Epithelial cell of prostate (primary cell): ENCODE measurements at places on chromosomes 11 and 22.

- DNase-seq: no peak
These were observed 40.4 kb downstream of the PISD start for GRCh38 chr22:31621507-31622124.

- DNase-seq: no peak
These were observed 23.9 kb upstream of the TCF20 start for GRCh38 chr22:42294034-42294985.

GRCh38 chr11:3218483-3219280 lies at the start of gene MRGPRG:
TSS of gene MRGPRG (minus strand) at chr11:3218813. CDS start at chr11:3218813, 0 bp downstream.
- DNase-seq: no peak

GRCh38 chr11:61516191-61516590 lies 7.6 kb downstream of the LRRC10B start:
- no peak for DNase-seq

GRCh38 chr11:75497788-75498409 lies 27.8 kb downstream of the GDPD5 start:
- no peak for DNase-seq

DNA sequence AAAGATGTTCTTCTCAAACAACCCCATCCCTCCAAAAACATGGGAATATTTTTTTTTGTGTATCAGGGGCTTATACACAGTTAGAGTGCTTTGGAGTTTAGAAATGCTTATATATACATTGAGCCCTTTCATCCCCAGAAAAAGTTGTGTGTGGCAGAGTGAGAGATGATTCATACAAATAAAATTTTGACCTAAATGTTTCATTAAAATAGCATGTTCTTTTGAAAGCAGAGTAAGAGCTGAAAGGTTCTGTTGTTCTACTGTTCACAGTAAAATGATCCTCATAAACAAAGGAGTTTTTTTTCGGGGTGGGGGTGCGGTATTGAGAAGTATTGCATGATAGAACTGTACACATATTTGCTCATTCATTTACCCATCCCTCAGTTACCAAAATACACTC lies 512.4 kb downstream of the DLG2 start:
- no peak for DNase-seq

GRCh38 chr11:77146261-77147035 lies 18.4 kb downstream of the MYO7A start:
- DNase-seq: no peak

DNA sequence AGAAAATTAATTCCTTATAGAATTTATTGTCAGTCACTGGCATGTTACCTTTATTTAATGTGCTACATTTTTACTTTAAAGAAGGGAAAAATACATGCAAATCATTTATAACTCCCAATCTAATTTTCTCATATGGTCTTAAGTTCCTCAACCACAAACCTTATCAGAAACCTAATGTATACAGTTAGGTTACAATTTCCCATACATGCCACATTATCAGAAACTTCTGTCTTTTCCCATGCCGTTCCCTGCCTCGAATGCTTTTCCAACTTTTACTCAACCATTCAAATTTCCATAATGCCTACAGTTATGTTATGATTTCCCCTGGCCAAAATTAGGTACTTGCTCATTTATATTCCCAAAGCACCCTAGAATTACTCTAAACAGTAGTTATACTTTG lies 13.5 kb downstream of the RSF1 start:
- DNase-seq: no peak

DNA sequence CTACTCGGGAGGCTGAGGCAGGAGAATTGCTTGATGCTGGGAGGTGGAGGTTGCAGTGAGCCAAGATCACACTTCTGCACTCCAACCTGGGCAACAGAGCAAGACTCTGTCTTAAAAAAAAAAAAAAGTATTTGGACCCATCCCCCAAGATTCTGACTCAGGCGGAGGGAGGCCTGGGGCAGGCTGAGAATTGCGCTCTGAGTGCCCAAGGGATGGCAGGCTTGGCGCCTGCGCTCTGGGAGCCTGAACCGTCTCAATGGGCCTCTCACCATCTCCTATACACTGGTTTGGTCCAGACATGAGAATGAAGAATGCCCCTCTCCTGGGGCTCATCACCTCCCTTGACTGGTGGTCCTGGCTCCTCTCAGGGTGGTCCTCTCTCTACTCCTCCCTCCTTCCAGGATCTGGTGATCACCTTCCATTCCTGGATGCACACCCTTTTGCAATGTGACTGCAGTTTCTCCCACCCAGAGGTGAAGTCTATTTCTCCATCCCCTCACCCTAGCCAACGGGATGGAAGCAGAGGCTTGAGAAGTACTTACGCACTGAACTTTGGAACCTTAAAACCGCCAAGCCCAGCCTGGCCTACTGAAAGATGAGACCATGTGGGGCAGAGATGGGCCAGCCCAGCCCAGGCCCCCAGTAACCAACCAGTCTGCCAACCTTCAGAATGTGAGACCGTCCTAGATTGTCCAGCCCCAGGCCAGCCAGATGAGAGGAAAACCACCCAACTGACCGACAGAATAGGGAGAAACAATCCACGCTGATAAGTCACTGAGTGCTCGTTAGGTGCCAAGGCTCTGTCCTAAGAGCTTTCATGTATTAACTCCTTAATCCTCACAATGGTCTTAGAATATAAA lies 4.9 kb downstream of the POLR3H start:
- DNase-seq: no peak

DNA sequence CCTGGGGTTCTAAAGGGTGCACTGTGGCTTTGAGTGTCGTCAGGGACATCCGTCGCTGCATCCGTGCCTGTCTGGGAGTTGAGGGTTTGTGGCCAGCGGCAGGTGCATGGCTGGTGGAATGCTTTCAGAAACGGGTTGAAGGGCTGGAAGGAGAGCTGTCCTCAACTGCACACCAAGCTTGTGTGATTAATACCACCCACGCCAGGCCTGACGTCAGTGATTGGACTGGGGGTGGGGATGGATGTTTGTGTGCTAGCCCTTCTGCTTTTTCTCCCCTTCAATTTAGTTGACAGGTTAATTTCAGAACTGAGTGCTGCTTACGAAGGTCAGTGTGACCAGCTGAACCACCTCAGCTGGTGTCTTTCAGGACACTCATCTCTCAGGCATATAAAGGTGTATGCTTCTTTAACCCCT lies 3.2 kb upstream of the GAB2 start:
- DNase-seq: no peak

DNA sequence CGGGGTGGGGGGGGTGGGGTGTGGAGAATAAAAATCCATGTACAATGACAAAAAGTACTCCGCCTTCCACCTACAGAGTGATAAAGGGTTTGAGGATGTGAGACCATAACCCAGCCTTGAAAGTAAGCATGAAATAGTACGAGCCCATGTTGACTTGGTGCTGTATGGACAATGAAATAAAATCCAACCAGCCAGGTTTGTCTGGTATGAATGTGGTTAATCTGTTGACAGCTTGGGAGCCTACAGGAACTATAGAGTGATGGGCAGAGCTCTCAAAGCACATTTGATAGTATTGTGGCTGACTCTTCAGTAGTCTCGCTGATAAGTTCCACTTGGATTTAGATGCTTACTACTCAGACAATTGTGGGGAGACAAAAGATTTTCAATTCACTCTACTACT lies 48.8 kb upstream of the CD44 start:
- no peak for DNase-seq

- DNase-seq: no peak
These were observed 2015.9 kb downstream of the LRRC4C start for GRCh38 chr11:39443424-39444022.

GRCh38 chr11:84566671-84567070 lies 1060.5 kb downstream of the DLG2 start:
- DNase-seq: no peak

GRCh38 chr22:45946805-45947600 lies 30.0 kb downstream of the WNT7B start:
- no peak for DNase-seq

DNA sequence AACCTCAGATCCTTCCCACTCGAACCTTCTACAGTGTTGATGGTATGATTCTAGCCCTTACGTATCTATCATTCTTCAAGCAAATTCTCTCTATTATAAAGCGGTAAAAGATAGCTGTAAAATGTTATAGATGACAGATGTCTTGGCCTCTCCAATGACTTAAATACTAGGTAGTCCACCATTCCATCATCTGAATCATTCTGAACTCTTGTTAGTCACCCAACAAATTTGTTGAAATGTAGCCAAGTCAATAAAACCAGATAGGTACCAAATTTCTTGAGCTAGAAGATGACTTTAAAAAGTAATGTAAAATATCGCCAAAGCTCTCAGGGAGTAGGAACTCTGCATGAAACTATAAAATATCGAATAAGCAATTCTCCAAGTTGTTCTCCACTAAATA lies 32.6 kb upstream of the PICALM start:
- no peak for DNase-seq

GRCh38 chr11:16191212-16191867 lies 165.0 kb downstream of the SOX6 start:
- DNase-seq: no peak

DNA sequence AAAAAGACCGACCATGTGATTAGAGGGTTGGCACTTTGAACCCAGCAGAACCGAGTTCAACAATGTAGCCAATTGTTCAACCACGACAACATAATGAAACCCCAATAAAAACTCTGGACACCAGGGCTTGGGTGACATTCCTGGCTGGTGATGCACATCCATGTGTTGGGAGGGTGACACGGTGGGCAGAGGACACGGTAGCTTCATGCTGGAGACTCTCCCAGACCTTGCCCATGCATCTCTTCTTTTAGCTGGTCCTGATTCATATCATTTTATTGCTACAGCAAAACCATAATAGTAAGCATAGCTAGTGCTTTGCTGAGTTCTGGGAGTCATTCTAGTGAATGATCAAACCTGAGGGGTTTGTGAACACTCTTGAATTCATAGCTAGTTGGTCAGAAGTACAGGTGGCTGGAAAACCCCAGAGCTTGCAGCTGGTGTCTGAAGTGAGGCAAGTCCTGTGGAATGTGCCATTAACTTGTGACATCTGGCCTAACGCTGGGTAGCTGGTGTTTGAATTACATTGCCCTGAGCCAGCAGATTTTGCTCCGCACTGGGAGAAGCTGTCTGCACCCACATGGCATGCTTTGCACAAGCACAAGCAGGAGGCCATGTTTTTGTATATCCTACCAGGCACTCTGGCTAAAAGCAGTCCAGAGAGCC lies 14.0 kb downstream of the RPUSD4 start:
- DNase-seq: peak; percentile 5

- DNase-seq: no peak
These were observed 110.0 kb upstream of the SYN3 start for GRCh38 chr22:33167998-33168790.

DNA sequence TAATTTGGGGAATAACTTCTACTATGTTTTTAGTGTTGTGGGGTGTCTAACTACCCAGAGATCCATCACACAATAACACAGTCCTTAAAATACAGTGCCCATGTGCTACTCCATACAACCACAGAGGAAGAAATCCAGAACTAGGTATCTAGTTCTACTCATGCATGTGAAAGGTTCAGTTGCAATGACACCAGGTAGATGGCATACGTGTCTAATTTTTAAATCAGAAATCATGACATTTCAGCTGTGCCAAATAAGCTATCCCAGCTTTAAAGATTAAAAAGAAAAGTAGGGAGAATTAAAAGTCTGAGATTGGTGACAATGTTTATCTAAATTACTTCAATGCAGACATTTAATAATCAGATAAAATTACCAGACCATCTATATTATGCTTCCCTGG lies 122.2 kb downstream of the CD44 start:
- DNase-seq: no peak

GRCh38 chr22:28268171-28268570 lies 349.1 kb upstream of the PITPNB start:
- no peak for DNase-seq

- no peak for DNase-seq
These were observed 198.7 kb downstream of the DDX10 start for GRCh38 chr11:108863528-108863927.

DNA sequence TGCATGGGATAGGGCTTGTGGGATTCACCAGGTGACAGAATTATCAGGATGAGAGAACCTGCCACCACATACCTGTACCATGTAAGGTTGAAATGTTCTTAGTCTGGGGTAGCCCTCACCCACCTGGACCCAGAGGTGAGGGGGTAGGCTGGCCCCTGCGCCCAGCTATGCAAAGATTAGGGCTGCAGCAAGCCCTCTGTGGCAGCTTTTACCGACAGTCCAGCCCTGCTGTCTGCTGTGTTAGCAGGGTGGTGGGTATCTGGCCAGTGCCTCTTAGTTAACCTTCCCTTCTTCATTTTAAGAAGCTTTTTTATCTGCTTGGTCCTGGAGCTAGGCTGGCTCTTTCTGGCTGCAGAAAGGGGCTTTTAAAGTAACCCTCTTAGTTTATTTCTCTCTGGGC lies 13.9 kb downstream of the INSC start:
- no peak for DNase-seq

GRCh38 chr11:114307524-114308203 lies 11.5 kb downstream of the NNMT start:
- DNase-seq: no peak

- DNase-seq: no peak
These were observed 723 bp downstream of the CCDC89 start for GRCh38 chr11:85685125-85685819.

GRCh38 chr11:87035976-87036583 lies 1.7 kb upstream of the TMEM135 start:
- no peak for DNase-seq

DNA sequence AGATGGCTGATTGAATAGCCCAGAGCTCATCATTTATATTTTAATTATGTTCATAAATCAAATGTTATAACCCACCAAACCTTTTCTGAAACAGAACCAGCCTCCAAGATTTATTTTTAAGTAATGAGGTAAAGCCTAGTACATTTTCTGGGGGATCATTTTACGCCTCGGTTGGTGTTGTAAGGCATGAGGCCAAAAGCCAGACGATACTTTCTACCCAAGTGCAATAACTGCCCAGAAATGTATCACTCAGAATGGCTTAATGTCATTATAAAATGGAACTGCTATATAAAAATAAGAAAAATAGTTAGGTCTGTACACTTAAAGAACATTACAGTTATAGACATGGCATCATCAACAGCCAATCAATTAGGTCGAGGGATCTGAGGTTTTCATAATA lies 283.3 kb downstream of the CADM1 start:
- no peak for DNase-seq

DNA sequence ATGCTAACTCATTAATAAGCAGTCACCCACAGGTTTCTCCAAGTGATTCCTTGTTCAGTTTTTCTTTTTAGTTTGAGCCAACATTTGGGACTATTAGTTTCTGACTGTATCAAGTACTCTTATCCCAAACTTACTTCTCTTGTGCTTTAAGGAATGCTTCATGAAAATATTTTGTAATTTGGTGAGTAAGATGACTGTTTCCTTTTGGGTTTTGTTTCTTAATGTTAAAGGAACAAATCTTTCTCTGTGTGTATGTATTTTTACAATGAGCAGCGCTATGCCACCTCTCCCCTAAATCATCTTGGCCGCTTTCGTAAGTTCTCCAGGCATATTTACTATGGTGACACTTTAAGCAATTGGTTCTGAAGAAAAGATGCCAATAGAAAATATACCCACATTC lies 72.4 kb downstream of the LDLRAD3 start:
- DNase-seq: no peak

DNA sequence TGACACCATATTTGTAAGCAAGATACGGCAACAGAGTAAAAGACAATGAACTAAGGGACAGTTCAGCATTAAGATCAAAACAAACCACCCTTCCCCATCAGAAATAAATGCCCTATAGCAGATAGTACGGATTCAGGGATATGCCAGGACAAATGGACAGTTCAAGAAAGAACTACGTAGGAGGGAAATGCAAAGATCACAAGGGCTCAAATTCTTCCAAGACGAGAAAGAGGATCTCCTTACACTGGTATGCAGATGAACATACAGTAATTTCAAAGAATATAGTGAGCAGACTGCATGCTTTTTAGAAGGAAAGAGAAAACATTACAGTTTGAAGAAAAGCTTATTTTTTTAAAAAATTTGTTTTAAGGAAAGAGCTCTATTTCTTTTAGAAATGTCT lies 124.7 kb upstream of the APOA1 start:
- no peak for DNase-seq
